ENCODE measurements at places on chromosomes 7 and 10.

GRCh38 chr7:55413442-55413841, 48.3 kb downstream of the LANCL2 start:
- peak; percentile 30 for DNase-seq

- DNase-seq = no peak
Measured at GRCh38 chr7:32161708-32162107, 91.5 kb upstream of the PDE1C start.

- no peak for DNase-seq
Measured at GRCh38 chr7:28360739-28361138, 51.6 kb upstream of the CREB5 start.

DNA sequence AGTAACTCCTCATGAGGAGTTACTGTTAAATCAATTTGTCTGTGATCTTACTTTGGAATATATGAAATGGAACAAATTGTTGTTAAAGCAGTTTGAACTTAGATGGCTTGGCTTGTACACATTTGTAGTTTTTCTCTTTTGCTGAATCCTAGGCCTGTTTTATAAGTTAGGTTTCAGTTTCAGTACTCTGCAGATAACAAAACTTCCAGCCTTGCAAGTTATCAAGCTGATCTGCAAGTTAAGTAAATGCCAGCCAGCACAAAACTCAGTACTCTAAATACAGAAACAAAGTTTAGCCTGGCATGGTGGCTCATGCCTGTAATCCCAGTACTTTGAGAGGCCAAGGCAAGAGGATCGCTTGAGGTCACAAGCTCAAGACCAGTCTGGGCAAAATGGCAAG, 25.0 kb upstream of the PAXIP1 start:
- DNase-seq = no peak

- DNase-seq = no peak
Measured at GRCh38 chr10:87559392-87559791, 54.7 kb downstream of the MINPP1 start.

GRCh38 chr7:49778731-49779270, 5.4 kb downstream of the VWC2 start:
- DNase-seq = no peak

- peak; percentile 51 for DNase-seq
Measured at GRCh38 chr7:129889133-129889844, 63.5 kb downstream of the UBE2H start.

- DNase-seq = no peak
Measured at GRCh38 chr7:1611708-1612241, 41.9 kb upstream of the PSMG3 start.

DNA sequence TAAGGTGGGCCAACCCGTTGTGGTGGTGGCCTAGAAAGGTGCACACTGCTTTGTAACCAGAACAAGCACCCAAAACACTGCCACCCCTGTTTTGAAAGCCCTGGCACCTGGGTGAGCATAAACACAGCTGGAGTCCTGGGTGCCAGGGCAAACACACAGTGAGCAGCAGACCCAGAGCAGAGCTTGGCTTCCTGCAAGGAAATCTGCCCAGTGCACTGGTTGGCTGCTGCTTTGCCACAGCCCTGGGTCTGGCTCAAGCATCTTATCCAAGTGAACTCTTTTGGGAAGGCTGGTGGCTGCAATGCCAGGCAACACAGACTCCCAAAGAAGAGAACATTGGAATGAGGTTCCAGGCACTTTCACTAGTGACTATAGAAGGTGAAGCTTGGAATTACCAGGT, 145.5 kb upstream of the PDE1C start:
- DNase-seq = no peak

GRCh38 chr7:43148161-43148731, 35.8 kb downstream of the HECW1 start:
- DNase-seq = no peak

DNA sequence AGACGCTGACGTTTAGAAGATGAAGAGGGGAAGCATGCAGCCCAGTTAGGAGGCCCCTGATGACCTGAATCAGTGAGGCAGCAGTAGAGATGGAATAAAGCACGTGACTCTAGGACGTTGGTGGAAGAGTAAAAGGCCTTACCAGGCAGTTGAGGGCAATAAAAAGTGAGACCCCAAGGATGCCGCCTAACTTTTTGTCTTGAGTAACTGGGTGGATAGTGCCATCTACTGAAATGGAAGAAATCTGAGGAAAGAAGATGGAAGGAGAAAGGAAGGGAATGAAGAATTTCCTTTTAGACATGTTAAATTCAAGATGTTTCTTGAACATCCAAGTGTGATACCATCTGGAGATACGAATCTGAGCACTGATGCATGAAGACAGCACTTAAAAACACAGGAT, 220.0 kb upstream of the LRRN3 start:
- DNase-seq = no peak

DNA sequence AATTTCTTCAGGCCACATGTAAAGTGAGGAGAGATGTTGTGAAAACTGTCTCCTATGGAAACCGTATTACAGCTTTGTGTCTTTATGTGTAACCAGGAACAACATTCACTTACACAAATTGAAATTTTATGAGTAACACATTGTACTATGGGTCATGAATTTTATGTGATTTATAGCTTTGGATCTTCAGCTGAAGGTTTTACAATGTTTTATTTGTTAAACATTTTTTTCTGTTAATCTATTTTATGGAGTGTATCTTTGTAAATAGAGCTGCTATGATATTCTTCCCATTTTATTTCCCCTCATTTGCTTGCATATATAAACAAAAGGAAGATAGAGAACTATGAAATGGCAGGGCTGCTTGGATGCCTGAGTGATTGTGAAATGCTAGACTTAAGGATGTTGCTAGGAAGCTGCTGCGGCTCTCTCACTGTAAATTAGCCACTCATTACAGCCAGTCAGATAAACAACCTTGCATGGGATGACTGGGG, 104.5 kb upstream of the PCLO start:
- peak; percentile 5 for DNase-seq

GRCh38 chr7:102292813-102293798, 6.4 kb downstream of the SH2B2 start:
- no peak for DNase-seq

DNA sequence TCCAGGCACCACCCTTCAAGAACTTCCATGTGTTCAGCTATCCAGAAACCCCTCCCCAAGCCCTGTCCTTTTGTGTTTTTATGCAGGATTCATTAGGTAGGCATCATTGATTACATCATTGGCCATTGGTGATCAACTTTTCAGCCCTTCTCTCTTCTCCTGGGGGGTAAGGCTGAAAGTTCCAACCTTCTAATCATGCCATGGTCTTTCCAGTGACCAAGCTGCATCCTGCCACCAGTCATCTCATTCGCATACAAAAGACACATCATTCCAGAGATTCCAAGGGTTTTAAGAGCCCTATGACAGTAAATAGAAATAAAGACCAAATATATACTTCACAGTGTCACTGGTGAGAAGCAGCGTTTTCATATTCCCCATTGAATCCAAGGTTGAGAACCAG, 48.2 kb downstream of the DNAJC12 start:
- DNase-seq = no peak

DNA sequence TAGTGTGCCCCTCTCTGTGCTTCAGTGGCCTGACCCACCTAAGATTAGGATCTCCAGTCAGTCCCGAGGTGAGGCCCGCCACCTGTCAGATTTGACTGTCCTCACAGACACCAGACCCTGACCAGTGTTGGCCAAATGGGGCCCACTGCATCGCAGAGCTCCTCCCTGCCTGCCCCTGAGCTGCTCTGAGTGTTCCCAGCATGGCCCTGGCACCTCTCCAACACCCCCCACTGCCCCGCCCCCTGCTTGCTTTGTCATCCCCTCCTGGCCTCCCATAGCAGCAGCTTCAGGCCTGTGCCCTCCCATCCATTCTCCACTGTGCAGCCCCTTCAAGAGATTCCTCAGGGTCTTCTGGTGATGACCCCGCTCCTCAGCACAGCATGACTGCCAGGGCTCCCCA, 67.6 kb downstream of the C10orf120 start:
- no peak for DNase-seq

DNA sequence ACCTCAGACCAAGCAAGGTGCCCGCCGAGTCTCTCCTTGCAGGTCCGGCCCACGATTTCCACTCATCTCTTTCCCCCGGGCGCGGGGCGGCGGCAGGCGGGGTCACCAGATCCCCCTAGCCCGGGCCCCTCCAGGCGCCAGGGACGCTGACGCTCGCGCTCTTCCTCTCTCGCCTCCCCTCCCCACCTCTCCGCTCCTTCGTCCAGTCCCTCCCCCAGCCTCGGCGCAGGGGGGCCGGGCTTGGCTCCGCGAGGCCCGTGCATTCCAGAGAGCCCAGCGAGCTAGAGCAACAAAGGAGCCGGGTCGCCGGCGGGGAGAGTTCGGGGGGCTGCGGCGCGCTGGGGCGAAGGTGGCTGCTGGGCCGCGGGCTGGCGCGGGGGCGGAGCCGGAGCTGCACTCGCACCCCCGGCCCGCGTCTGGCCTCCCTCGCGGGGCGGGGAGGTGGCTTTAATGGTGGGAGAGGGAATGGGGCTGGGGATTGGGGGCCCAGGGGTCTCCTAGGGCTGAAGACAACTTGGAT, at the start of gene SMO:
Gene SMO, plus strand, starts transcription at position 262 of the 520 bp plus-strand sequence. CDS start 519 bp downstream, outside the sequence.
- no peak for DNase-seq

- no peak for DNase-seq
Measured at GRCh38 chr10:29947701-29948060, 111.7 kb downstream of the JCAD start.

DNA sequence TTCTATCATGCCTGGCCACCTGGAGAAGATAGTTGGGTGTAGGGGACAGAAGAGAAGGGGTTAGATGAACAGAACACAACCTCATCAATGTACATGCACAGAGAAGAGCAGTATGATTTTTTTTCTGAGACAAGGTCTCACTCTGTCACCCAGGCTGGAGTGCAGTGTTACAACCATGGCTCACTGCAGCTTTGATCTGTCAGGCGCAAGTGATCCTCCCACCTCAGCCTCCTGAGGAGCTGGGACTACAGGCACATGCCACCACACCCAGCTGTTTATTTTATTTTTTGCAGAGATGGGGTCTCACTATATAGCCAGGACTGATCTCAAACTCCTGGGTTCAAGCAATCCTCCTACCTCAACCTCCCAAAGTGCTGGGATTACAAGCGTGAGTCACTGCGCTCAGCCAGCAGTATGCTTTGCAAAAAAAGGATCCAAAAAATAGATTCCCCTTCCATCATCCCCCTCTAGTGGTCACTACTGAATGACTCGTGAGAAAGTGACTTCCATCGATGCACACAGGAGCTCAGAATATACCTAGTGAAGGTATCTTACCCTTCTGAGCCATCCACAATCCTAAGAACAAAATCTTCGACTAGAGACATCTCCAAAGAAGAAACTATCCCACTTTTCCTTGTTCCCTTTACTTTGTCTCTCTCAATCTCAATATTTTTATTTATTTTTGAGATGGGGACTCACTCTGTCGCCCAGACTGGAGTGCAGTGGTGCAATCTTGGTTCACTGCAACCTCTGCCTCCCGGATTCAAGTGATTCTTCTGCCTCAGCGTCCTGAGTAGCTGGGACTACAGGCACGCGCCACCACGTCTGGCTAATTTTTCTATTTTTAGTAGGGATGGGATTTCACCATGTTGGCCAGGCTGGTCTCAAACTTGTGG, 21.0 kb downstream of the ZCWPW1 start:
- DNase-seq = no peak

- no peak for DNase-seq
Measured at GRCh38 chr7:106480161-106480579, 180.8 kb downstream of the CCDC71L start.

DNA sequence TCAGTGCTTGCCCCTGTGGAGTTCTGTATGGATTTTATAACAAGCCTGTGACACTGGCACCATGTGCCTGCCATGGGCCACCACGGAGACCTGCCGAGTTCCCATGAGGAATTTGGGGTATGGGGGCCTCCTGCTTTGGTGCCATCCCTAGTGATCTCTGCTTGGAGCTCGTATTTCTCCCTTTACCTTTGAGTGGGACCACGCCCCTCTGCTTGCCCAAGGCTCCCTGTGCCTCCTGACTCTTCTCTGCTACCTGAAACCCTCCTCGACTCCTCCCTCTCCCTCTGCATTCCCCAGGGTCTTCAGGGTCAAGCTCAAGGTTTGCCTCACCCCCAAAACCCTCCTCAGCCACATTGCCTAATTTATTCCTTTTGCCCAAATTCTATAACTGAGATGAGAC, 225.0 kb downstream of the BUB3 start:
- DNase-seq = no peak

GRCh38 chr10:53063805-53064204, 291.2 kb upstream of the MBL2 start:
- DNase-seq = no peak

- no peak for DNase-seq
Measured at GRCh38 chr10:118805146-118805545, 50.4 kb upstream of the CACUL1 start.

GRCh38 chr10:80540136-80540535, 2.4 kb downstream of the SH2D4B start:
- DNase-seq = no peak

DNA sequence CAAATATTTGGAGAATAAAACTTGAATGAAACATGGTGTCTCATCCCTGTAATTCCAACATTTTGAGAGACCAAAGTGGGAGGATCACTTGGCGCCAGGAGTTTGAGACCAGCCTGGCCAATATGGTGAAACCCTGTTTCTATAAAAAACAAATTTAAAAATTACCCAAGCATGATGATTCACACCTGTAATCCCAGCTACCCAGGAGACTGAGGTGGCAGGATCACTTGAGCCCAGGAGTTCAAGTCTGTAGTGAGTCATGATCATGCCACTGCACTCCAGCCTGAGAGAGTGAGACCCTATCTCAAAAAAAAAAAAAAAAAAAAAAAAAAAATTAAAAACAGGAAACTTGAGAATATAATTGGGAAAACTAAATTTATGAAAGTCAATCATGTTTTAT, 481.1 kb downstream of the SEMA3D start:
- DNase-seq = no peak

GRCh38 chr7:94509264-94509886, at the start of gene CASD1:
CASD1 (plus strand) TSS chr7:94509809; CDS start chr7:94510085, 276 bp downstream.
- DNase-seq = peak; percentile 43

DNA sequence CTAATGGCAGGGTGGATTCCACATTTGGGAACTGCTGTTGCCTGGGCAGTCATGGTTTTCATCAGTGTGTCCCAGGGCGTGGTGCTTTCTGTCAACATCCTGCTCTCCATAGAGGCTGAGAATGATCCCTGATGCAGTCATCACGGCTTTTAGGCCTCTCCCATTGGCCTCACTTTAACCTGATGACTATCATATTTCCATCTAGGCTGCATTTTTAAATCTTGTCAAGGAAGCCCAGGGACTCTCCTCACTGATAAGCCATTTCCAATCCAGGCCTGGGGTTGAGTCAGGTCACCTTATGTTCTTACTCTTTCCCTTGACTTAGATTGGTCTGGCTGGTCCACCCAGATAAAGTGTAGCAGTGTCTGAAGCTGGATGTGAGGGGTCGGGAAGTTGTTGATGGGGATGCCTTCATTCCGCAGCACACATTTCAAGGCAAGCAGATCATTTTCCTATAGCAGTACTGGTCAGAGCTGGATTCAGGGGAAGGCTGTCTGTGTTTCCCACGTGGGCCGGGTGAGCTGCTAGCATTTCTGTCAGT, 177.0 kb downstream of the AUTS2 start:
- DNase-seq = no peak

GRCh38 chr7:2594599-2594998, 35.8 kb downstream of the IQCE start:
- no peak for DNase-seq

GRCh38 chr10:77287647-77288120, 349.9 kb downstream of the KCNMA1 start:
- DNase-seq = peak; percentile 48
